ENCODE measurements at places on chromosomes 5 and 9. TPM values are rescaled to one million over a fixed set of nuclear protein-coding genes. Genes with fewer than 3 reads are reported as not detected.

DNA sequence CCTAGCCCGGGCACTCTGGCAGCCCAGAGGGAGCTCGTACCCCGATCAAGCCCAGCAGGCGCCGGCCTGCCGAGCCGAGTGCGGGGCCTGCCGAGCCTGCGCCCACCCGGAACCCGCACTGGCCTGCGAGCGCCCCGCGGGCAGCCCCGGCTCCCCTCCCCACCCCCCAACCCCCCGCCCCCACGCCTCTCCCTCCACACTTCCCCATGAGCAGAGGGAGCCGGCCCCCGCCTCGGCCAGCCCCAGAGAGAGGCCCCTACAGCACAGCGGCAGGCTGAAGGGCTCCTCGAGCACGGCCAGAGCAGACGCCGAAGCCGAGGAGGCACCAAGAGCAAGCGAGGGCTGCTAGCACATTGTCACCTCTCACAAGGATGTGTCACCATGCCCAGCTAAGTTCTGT is 36.2 kb upstream of the CCDC180 start:
- no peaks in the 10 kb centered on the region for H3K4me1 ChIP-seq
- no peaks in the 10 kb centered on the region for H3K27me3 ChIP-seq
- no peak overlapping the region for H3K4me3 ChIP-seq
- no peaks in the 10 kb centered on the region for H3K36me3 ChIP-seq

DNA sequence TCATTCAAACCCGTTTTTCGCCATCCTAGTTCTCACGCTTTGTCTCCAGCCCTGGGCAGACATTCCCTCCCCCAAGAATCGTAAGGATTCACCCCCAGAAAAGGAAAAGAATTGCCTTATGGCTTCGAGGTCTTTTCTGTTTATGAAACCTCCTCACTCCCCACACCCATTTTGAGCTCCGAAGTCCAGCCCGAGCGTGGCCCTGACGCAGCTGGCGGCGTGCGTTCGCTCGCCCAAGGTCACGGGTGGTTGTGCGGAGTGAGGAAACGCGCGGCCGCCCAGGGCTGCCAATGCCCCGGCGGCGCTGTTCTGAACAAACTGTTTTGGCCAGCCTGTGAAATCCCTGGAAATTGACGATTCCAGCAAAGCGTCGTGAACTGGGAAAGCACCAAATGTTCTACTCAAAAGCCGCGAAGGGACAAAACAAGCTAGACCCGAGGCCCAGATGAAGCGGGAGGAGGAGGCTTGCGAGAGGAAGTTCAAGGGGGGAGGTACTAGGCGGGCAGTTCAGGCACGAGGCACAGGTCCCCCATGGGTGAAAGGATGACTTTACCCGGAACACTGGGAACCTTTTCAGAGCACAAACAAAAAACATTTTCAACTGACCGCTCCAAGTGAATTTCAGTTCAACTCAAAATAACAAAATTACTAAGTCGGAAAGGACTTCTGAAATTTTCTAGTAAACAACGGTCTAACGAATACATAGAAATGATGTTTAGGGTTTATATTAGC is 683 bp upstream of the ZFAND5 start:
- peak overlapping the region; percentile 92 for H3K27ac ChIP-seq
- DNase-seq: peak; percentile 50
- H3K36me3 ChIP-seq: peaks cover 28% of the 10 kb centered on the region
- H3K27me3 ChIP-seq: no peaks in the 10 kb centered on the region

The BTNL8 gene
- total RNA-seq: 0.18 TPM

GRCh38 chr5:64518793-64519192 is 13.0 kb downstream of the RGS7BP start:
- H3K27ac ChIP-seq: no peak overlapping the region
- no peaks in the 10 kb centered on the region for H3K4me1 ChIP-seq
- no peak for DNase-seq
- no peak overlapping the region for H3K4me3 ChIP-seq

The POLR3G gene
- 18.6 TPM for total RNA-seq

DNA sequence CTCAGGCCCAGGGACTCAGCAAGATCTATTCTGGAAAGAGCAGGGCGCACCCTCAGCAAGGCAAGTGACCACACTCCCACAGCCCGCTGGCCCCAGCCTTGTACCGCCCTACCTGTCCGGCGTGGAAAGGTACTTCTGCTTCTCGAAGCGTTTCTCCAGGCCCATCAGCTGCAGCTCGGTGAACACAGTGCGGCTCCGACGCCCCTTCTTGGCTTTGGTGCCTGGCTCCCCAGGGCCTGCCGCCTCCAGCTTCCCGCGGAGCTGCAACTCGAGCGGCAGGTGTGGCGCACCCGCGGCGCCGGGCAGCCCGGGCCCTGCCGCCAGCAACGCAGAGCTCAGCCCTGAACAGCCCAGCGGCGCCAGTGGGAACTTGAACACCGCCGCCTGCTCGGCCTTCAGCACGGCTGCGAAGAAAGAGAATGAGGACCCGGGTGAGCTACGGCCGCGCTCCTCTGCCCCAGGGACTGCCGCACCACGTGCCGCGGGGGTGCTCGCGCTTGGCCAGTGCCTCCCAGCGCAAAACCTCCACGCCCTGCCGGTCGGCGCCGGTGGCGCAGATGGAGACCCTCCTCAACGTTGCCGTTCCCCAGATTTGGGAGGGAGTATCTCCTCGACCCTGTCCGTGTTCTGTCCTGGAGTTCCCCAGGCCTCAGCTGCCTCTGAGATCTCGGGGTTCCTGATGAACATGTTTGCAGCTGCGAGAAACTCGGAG is 2.2 kb downstream of the BARX1 start:
- H3K27me3 ChIP-seq: peaks cover 69% of the 10 kb centered on the region
- peaks cover 10% of the 10 kb centered on the region for H3K36me3 ChIP-seq
- peak overlapping the region; percentile 20 for H3K27ac ChIP-seq

DNA sequence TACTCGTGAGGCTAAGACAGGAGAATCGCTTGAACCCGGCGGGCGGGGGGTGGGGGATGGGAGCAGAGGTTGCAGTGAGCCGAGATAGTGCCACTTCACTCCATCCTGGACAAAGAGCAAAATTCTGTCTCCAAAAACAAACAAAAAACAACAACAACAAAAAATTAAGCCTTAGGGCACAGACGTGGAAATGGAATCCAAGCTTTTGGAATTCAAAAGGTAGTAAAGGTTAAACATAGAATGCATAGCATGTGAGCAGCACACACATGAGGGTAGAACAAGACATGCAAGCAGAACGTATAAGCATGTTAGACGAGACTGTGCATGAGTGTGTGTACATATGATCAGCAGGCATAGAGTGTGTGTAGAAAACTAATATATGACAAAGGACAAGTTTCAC is 68.0 kb downstream of the PTBP3 start:
- no peaks in the 10 kb centered on the region for H3K27me3 ChIP-seq
- no peak overlapping the region for H3K4me3 ChIP-seq
- no peak for DNase-seq
- peaks cover 46% of the 10 kb centered on the region for H3K36me3 ChIP-seq
- H3K4me1 ChIP-seq: peaks cover 16% of the 10 kb centered on the region

GRCh38 chr5:31452314-31452713 is 79.6 kb downstream of the DROSHA start:
- peaks cover 74% of the 10 kb centered on the region for H3K36me3 ChIP-seq
- no peak overlapping the region for H3K4me3 ChIP-seq
- DNase-seq: no peak
- H3K27ac ChIP-seq: no peak overlapping the region

DNA sequence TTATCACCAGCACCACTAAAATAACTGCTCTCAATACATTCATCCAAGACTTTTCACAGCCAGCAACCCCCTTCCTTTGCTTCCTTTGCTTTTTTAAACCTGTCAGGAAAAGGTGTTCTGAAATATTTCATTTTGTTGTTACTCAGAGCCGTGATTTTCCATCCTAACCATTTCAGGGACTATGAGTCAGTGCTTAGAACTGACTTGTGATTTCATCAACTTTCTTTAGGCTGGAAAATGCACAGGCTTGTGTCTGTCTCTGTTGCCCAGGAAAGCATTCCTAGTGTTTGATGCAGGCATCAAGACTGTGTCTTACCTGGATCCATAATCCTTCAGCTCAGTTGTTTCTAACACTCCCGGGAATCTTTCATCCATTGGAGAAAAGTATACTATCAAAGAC is 805.6 kb downstream of the BRINP1 start:
- H3K4me3 ChIP-seq: no peak overlapping the region
- no peak for DNase-seq
- H3K4me1 ChIP-seq: no peaks in the 10 kb centered on the region
- no peaks in the 10 kb centered on the region for H3K36me3 ChIP-seq

DNA sequence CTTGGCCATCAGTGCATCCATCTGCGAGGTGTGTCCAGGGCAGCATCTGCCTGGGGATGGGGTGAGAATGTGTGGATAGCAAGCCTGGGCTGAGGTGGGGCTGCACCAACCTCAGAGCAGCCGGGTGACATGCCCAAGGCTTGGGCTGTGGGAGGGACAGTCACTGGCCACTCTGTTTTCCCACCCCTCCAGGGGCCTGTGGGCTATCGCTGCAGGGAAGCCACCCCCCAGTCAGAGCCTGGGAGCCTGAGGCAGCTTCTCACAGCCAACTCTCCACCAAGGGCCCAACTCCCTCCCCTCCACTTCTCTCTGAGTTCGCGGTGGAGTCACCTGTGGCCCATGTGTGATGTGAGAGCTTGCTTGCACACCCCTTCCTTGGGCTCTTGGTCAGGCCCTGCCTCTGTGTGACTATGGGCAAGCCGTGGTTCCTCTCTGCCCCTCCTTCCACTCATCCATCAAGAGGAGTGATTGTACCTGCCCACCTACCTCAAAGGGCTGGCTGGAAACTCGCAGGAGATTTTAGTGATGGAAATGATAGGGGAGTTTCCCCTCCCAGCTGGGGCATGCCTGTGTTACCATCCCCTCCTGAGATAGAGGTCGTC is 54.8 kb downstream of the DAB2IP start:
- no peaks in the 10 kb centered on the region for H3K36me3 ChIP-seq
- peaks cover 14% of the 10 kb centered on the region for H3K4me1 ChIP-seq
- H3K27ac ChIP-seq: no peak overlapping the region
- H3K4me3 ChIP-seq: no peak overlapping the region
- DNase-seq: no peak

The SLC6A19 gene
- total RNA-seq: not detected

The LEAP2 gene
- total RNA-seq: 4.4 TPM

The ANXA6 gene
- 560 TPM for total RNA-seq

- H3K4me3 ChIP-seq: no peak overlapping the region
- H3K27me3 ChIP-seq: peaks cover 5% of the 10 kb centered on the region
- H3K4me1 ChIP-seq: no peaks in the 10 kb centered on the region
- no peaks in the 10 kb centered on the region for H3K36me3 ChIP-seq
- H3K27ac ChIP-seq: no peak overlapping the region
These were observed 276.9 kb upstream of the WWC1 start for GRCh38 chr5:168014433-168015123.

The PKD2L2 gene
- not detected for total RNA-seq

DNA sequence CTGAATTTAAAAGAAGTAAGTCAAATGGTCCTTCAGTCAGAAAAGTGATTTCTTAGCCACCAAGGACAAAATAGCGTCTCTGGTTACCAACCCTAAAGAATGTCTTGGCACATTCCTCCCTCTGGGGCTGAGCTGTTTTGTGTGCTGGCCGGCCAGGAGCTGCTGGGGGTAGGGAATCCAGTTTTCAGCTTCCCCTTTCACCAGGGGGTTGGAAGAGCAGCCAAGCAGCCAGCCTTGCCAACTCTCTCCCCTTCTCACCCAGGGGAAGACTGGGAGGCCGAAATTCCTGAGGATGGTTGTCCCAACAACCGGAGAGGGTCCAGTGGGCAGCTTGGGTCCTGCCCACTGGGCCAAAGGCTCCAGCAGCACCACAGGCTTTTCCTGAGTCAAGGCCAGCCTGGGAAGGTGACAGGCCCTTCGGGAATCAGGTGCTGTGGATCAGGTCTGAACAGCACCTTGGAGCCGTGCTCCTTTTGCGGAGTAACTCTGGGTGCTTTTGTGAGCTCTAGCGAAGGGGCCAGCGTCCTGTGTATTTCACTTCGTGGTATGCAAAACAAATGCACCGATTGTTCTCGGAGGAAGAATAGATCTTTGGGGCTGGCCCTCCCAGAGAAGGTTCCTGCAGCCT is 4.2 kb downstream of the WWC1 start:
- H3K4me1 ChIP-seq: peaks cover 1% of the 10 kb centered on the region
- peaks cover 28% of the 10 kb centered on the region for H3K27me3 ChIP-seq
- no peak overlapping the region for H3K27ac ChIP-seq

GRCh38 chr9:89525446-89526374 is 27.8 kb upstream of the SEMA4D start:
- H3K4me3 ChIP-seq: no peak overlapping the region
- DNase-seq: no peak
- H3K27me3 ChIP-seq: no peaks in the 10 kb centered on the region
- peaks cover 83% of the 10 kb centered on the region for H3K4me1 ChIP-seq
- peak overlapping the region; percentile 36 for H3K27ac ChIP-seq
- H3K36me3 ChIP-seq: peaks cover 12% of the 10 kb centered on the region

DNA sequence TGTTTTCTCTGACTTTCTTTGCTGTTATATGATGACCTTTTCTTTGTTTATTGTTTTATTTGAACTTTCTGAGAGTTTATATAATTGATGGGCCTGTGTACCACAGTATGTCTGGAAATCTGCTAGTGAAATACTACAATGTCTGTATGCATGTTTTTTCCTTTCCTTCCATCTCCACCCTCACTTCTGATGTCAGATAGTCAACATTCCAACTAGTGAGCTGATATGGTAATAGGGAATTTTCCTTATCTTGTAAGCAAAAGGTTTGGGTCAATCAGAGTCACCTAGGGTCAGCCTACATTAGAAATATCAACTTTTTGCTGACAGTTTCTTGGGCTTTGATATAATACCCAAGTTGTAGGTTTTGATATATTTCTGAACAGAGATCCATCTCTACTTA is 103.2 kb downstream of the MAT2B start:
- H3K27me3 ChIP-seq: no peaks in the 10 kb centered on the region
- H3K36me3 ChIP-seq: no peaks in the 10 kb centered on the region
- no peaks in the 10 kb centered on the region for H3K4me1 ChIP-seq

The PCDHA12 gene
- total RNA-seq: not detected

DNA sequence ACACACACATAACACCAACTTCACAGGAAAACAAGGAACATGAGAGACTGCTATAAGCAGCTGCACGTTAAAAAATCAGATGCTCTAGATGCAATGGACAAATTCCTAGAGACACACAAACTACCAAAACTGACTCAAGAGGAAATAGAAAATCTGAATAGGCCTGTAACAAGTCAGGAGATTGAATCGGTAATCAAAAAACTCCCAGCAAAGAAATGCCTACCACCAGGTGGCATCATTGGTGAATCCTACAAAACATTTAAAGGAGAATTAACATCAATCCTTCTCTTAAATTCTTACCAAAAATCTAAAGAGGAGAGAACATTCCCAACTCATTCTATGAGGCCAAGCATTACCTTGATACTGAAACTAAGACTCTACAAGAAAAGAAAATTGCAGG is 54.9 kb downstream of the NDST1 start:
- no peaks in the 10 kb centered on the region for H3K4me1 ChIP-seq
- no peak overlapping the region for H3K27ac ChIP-seq
- H3K27me3 ChIP-seq: no peaks in the 10 kb centered on the region
- DNase-seq: no peak
- H3K4me3 ChIP-seq: no peak overlapping the region
- H3K36me3 ChIP-seq: no peaks in the 10 kb centered on the region

- no peak overlapping the region for H3K4me3 ChIP-seq
- no peak overlapping the region for H3K27ac ChIP-seq
- peaks cover 28% of the 10 kb centered on the region for H3K36me3 ChIP-seq
- no peaks in the 10 kb centered on the region for H3K27me3 ChIP-seq
- H3K4me1 ChIP-seq: peaks cover 14% of the 10 kb centered on the region
These were observed 49.0 kb upstream of the DHFR start for GRCh38 chr5:80703747-80704146.
